ENCODE measurements at places on chromosomes 11 and 22. TPM values are rescaled to one million over a fixed set of nuclear protein-coding genes. Genes with fewer than 3 reads are reported as not detected.

COA4 gene
- total RNA-seq: 150 TPM

APOA5 gene
- total RNA-seq: not detected

ZBTB16 gene
- total RNA-seq: 0.23 TPM

MIOX gene
- not detected for total RNA-seq

WBP2NL gene
- 0.30 TPM for total RNA-seq

GGTLC2 gene
- total RNA-seq: not detected

C11orf91 gene
- 0.58 TPM for total RNA-seq

TMEM45B gene
- not detected for total RNA-seq

SLN gene
- 1.6 TPM for total RNA-seq

OR5AK2 gene
- not detected for total RNA-seq

MS4A4A gene
- total RNA-seq: not detected

ST14 gene
- 0.30 TPM for total RNA-seq

SLC43A1 gene
- total RNA-seq: 2.7 TPM

MOV10L1 gene
- total RNA-seq: not detected

DRICH1 gene
- 0.36 TPM for total RNA-seq

FJX1 gene
- total RNA-seq: 39.3 TPM

SLC17A6 gene
- not detected for total RNA-seq

HBG2 gene
- total RNA-seq: not detected

DEFB131B gene
- not detected for total RNA-seq

FOLR3 gene
- not detected for total RNA-seq

TRPC6 gene
- 0.79 TPM for total RNA-seq

SEPTIN3 gene
- 0.96 TPM for total RNA-seq

HTR3A gene
- not detected for total RNA-seq

IGF2 gene
- 3.5 TPM for total RNA-seq

FDXACB1 gene
- total RNA-seq: 2.3 TPM

CABP4 gene
- not detected for total RNA-seq

Measured in A549 treated with GW870086 at 1 μM for 4 hours (cell line).